ENCODE measurements at places on chromosomes 7 and 10.

- no peaks in the 10 kb centered on the region for H3K4me1 ChIP-seq
- no peak overlapping the region for H3K27ac ChIP-seq
- H3K36me3 ChIP-seq: no peaks in the 10 kb centered on the region
- no peaks in the 10 kb centered on the region for H3K27me3 ChIP-seq
Observed at GRCh38 chr10:51108406-51108805, 34.1 kb downstream of the PRKG1 start.

GRCh38 chr10:126674741-126675515 lies 4.4 kb upstream of the C10orf90 start:
- no peaks in the 10 kb centered on the region for H3K4me1 ChIP-seq
- H3K27ac ChIP-seq: no peak overlapping the region
- no peak overlapping the region for H3K4me3 ChIP-seq
- H3K36me3 ChIP-seq: no peaks in the 10 kb centered on the region
- no peaks in the 10 kb centered on the region for H3K27me3 ChIP-seq

DNA sequence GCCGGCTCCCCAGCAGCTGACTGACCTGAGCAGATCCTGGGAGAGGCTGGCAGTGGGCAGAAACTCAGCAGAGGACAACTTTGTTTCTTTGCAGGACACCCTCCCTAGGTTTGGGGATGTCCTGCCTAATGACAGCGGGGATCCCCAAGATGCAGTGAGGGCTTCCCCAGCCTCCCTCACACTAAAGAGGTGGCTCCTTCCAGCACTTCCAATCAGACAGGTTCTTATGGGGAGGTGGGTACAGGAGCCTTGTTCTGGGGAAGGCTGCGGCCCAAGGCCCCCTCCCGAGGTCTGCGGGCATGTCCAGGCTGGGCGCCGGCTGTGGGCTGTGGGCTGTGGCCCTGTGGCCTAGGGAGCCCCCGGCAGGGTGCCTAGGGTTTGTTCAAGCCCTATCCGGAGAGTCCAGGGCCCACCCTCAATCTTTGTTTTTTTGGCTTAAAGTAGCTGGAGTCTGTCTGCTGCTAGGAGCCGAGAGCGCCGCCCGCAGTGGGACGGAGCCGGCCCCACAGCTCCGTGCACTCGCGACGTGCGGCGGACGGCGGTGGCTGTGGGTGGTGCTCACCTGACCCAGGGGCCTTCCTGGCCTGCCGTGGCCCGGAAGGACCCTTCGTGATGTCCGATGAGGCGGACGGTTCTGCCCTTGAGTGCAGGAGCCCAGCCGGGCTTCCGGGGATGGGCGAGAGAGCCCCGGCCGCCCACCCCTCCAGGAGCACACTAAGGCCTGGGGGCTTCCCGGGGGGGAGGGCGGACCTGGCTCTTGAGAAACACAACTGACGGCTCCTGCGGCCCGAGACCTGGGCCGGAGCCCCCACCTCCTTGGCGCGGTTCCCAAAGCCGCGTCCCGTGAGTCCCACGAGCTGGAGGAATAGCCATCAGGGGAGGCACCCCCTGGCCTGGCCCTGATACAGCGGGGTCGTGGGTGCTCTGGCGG lies 57.2 kb downstream of the PDGFA start:
- H3K27ac ChIP-seq: no peak overlapping the region
- peaks cover 7% of the 10 kb centered on the region for H3K4me1 ChIP-seq
- no peak overlapping the region for H3K4me3 ChIP-seq
- DNase-seq: no peak

- no peak overlapping the region for H3K27ac ChIP-seq
- DNase-seq: no peak
- no peak overlapping the region for H3K4me3 ChIP-seq
- H3K4me1 ChIP-seq: no peaks in the 10 kb centered on the region
Observed at GRCh38 chr7:157840174-157840913, 503.5 kb downstream of the DNAJB6 start.

- no peak for DNase-seq
- no peaks in the 10 kb centered on the region for H3K36me3 ChIP-seq
- no peak overlapping the region for H3K4me3 ChIP-seq
- H3K27me3 ChIP-seq: no peaks in the 10 kb centered on the region
- no peaks in the 10 kb centered on the region for H3K4me1 ChIP-seq
- no peak overlapping the region for H3K27ac ChIP-seq
Observed at GRCh38 chr10:103911021-103911459, 6.9 kb downstream of the STN1 start.

DNA sequence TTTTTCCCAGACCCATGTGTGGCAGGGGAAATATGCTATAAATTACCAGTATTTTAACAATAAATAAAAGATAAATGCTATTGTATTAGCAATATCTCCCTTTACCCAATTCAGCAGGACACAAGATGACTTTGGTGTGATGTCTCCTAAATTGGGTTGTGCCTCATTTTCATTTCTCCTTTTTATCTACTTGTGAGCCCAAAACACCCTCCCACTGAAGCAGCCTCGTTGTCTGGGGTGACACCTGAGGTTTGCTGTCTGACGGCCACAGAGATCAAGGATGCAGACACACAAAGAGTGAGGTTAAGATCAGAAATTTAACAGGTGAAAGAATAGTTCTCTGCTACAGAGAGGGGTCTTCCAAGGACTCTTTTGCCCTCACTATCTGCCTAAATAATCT lies 27.1 kb upstream of the CC2D2B start:
- H3K27ac ChIP-seq: no peak overlapping the region
- H3K4me3 ChIP-seq: no peak overlapping the region
- H3K27me3 ChIP-seq: no peaks in the 10 kb centered on the region
- H3K36me3 ChIP-seq: peaks cover 5% of the 10 kb centered on the region
- DNase-seq: no peak

DNA sequence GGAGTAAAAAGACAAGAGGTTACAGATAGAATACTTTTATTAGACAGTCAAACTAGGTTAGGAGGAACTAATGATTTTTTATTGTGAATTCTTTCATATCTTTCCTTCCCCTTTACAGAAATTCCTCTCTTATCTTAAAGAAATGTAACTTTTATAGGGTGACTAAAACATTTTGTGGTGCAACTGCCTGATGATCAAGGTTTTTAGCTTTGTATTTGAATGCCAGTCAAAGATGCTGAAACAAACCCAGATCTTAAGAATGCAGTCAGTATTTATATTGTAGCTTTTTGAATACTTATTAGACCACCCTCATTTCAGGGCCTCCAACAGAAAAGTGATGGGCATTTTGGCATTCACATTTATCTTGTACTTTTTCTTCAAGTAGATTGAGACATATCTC lies 27.4 kb downstream of the TAX1BP1 start:
- H3K4me3 ChIP-seq: no peak overlapping the region
- DNase-seq: no peak
- H3K4me1 ChIP-seq: no peaks in the 10 kb centered on the region
- H3K27me3 ChIP-seq: no peaks in the 10 kb centered on the region

GRCh38 chr7:35003679-35004303 lies 33.5 kb downstream of the DPY19L1 start:
- no peaks in the 10 kb centered on the region for H3K27me3 ChIP-seq
- DNase-seq: peak; percentile 90

DNA sequence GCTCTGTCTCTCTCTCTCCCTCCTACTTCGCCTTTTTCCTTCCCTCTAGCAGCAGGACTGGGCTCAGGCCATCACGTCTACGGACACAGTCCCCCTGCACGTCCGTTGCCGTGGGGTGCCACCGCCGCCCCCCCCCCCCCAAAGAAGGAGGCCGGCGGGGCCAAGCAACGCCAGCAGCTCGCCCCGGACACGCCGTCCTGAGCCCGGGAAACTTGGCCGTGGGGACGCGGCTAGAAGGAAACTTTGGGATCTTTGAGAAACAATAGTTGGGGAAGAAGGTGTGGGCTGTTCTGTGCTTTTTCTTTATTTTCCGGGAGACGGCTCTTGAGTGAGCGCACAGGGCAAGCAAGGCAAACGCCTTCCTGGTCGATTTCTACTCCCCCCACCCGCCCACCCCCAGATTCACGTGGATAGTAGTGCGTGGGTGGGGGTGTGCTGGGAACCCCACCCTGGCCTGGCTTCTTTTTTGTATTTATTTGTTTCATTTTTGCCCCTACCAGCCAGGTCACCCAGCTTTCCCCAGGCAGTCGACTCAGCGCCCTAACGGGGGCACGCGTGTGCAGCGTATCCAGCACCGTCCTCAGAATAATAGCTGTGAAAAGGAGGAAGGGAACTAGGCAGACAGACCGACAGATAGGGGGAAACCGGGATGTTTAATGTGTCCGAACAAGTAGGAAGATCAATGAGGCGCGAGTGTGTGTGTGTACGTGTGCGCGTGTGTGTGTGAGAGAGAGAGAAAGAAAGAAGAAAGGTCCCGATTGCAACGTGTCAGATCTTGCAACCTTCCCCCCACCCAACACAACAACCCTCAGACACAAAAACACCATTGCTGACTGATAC lies 1.4 kb downstream of the MXI1 start:
- H3K36me3 ChIP-seq: no peaks in the 10 kb centered on the region
- peak overlapping the region; percentile 95 for H3K27ac ChIP-seq
- H3K4me1 ChIP-seq: peaks cover 9% of the 10 kb centered on the region

DNA sequence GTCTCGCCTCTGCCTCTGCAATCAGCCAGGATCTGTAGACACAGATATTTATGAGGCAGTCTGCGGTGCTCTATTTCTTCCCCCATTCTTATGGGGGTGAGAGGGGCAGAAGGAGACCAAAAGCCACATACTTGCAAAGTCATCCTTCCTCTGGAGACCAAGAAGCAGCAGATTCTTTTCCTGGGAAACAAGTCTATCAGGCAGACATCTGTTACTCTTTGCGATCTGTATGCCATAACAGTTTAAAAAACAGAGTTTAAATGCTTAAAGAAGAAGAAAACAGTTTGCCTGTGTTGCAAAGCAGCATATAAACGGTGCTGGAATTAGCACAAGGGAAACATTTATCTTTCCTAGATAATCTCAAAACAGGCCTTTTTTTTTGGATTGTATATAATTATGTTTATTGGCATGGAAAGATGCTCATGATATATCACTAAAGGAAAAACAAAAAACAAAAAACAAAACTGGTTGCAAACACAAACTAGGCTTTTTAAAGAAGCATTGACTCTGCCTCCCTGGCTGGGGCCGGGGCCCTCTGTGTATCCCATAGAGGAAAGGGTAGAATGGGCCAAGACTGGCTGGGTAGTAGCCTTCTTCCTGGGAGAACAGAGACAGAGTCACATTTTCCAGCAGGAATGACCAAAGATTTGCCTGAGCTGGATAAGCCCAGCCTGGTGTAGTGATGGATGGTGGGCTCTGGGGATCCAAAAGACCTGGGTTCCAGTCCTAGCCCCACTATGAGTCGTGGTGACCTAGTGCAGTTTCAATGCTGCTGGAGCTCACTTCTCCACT lies 50.4 kb downstream of the RGS10 start:
- H3K27me3 ChIP-seq: no peaks in the 10 kb centered on the region
- no peak overlapping the region for H3K4me3 ChIP-seq
- H3K36me3 ChIP-seq: no peaks in the 10 kb centered on the region
- H3K4me1 ChIP-seq: no peaks in the 10 kb centered on the region

DNA sequence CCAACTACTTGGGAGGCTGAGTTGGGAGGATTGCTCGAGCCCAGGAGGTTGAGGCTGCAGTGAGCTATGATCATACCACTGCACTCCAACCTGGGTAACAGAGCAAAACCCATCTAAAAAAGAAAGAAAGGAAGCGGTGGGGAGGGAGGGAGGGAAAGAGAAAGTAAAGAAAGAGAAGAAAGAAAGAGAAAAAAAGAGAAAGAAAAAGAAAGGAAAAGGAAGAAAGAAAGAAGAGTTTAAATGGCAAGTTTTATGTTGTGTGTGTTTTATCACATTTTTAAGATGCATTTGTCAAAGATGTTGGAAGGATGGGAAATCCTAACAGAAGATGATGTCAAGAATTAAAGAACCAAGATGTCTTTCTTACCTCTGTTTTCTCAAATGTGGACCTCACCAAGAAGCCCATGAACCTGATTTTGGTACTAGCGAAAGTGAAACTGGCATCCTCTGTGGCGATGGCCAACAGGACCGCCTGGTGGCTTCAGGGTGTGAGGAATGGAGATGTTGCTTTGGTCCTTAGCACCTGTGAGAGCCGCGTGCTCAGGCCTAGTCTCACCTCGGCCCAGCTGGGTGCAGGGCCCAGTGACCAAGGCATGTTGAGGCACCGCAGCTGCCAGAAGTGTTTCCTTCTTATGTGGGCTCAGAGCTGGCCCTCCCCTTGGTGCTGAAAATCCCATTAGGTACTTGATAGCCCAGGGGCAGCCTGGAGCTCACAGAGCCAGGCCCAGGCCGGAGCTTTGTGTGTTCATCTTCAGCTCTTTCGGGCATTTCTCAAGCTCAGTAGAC lies 9.8 kb downstream of the UCMA start:
- DNase-seq: peak; percentile 4
- H3K4me1 ChIP-seq: no peaks in the 10 kb centered on the region
- H3K4me3 ChIP-seq: no peak overlapping the region
- no peak overlapping the region for H3K27ac ChIP-seq

GRCh38 chr7:2971914-2972834 lies 71.5 kb downstream of the CARD11 start:
- H3K36me3 ChIP-seq: no peaks in the 10 kb centered on the region

Measured in cardiac muscle cell (in vitro differentiated cells and primary cell).